ENCODE measurements at places on chromosomes 2 and 18.

DNA sequence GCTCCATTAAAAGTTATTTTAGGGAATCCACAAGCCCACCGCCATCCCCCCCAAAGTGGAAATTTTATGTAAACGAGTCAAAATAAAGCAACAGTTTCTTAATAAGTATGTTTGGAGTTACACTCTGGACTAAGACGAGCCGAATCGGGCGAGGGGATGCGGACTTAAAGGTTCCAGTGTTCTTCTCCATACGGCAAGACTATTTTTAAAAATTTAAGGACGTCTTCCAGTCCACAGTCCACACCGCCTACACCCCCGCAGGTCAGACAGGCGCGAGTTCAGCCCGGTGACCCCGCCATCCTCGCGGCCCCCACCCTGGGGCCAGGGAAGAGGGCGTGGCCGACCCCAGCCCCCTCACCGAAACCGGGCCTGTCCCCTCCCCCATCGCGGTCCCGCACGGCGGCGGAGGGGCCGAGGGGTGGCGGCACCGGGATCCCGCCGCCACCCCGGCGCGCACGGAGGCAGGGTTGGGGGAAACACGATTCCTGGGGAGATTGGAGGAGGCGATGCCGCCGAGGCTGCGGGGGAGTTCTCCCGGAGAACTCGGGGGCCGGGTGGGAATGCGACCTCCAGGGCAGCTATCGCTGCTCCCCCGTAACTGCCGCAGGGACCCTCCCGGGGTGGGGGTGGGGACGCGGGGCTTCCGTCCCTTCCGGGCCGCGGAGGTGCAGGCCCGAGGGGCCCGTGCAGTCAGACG is 24.5 kb upstream of the SMAD7 start:
- peak; percentile 24 for DNase-seq

DNA sequence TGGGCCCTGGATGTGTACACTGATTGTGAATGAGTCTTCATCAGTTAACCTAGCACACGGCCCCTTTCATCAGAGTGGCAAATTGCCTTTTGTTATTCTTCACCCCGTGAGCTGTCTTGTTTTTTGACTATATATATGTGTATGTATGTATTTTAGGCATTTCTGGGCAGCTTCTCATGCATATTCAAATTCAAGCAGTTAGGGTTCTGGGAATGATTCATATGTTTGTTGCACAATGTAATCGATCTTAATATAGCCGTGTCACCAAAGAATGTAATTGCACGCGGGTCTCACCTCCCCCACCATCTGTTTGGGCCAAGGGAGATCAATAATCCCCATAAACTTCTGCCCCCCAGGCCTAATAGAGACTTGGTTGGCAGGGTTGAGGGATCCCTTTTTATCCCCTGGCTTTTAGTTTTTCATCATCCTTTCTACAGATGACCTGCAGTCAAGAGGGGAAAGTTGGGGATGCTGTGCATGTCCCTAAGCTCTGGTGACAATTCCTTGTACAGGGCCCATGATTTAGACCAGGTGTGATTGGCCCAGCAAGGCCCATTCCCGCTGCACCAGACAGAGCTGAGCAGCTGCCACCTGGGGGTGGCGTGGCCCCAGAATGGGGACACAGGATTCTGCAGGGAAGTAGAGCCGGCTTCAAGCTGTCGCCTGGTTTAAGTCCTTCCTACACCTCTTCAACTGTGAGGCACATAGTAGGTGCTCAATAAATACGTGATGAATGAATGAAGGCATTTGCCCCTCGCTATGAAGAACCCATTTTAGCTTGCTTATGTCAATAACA is 19.2 kb downstream of the KCNF1 start:
- DNase-seq: peak; percentile 29

- DNase-seq: no peak
These were observed 281.1 kb upstream of the SLC14A2 start for GRCh38 chr18:45334191-45334590.

DNA sequence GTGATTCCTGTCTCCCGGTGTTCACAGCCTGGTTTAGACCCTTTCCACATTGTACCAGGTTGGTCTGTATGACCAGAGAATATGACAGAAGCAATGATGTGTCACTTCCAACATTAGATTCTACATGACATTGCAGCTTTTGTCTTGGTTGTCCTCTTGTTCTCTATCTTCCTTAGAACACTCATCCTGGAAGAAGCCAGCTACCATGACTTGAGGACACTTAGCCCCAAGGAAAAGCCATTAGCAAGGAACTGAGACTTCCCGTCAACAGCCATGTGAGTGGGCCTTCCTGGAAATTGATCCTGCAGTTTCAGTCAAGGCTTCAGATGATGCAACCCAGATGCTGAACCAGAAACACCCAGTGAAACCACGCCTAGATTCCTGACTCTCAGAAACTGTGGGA is 143.3 kb downstream of the MREG start:
- peak; percentile 67 for DNase-seq

- no peak for DNase-seq
These were observed 39.6 kb downstream of the PTPN2 start for GRCh38 chr18:12844391-12844790.

DNA sequence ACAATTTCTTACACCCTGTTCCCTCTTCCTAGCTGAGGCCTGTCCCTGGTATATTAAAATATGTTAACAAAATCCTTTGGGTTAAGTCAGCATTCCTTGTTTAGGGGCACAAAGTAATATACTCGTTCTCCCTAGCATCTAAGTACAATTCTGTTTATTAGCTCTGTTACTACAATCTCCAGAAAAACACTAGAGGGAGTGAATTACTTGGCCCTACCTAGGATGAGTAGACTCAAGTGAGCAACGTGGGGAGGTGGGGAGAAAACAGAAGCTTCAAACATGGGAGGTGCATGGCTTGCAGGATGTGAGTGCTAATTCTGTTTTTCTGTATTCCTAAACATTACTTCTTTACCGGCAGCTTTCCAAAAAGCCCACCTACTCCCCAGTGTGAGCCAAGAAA is 89.7 kb downstream of the FSIP2 start:
- no peak for DNase-seq

GRCh38 chr2:126467367-126468054 is 188.4 kb upstream of the GYPC start:
- DNase-seq: no peak

DNA sequence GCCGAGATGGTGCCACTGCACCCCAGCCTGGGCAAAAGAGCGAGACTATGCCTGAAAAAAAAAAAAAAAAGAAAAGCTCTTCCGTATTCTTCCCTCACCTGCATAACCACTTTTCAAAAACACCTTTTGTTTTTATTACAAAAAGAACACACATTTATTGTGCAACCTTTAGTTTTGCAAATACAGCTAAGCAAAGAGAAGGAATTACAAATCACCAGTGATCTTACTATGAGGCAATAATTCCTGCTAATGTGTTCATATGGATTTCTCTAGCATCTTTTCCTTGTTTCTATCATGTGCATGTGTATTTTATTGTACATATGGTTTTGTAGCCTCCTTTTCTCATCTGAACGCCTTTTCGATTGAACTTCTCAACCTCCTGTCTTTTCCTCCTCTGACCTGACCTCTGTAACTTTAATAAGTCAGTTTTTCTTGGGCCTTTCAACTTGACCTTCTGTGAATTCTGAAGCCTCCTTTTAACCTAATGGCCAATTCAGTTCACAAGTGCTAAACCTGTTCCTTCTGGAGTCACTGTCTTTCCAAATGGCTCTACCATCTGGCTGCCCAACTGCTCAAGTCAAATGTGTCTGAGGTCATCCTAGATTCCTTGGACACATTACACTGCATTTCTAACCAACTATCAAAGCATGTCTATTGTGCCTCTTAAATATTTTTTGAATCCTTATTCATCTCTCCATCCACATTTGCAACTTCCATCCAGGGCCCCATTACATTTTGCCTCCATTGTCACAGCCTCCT is 59.1 kb upstream of the DAPL1 start:
- DNase-seq: no peak

DNA sequence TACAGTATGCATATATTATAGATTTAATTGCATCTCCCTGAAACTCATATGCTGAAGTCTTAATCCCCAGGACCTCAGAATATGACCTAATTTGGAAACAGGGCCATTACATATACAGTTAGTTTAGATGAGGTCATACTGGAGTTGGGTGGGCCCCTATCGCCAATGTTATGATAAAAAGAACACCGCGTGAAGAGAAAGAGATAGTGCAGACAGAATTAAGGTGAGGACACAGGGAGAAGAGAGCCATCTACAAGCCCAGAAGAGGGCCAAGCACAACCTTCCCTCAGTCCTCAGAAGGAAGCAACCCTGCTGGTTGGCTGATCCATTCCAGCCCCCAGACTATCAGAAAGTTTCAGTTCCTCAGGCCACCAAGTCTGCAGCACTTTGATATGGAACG is 311.9 kb upstream of the RAB6C start:
- no peak for DNase-seq

DNA sequence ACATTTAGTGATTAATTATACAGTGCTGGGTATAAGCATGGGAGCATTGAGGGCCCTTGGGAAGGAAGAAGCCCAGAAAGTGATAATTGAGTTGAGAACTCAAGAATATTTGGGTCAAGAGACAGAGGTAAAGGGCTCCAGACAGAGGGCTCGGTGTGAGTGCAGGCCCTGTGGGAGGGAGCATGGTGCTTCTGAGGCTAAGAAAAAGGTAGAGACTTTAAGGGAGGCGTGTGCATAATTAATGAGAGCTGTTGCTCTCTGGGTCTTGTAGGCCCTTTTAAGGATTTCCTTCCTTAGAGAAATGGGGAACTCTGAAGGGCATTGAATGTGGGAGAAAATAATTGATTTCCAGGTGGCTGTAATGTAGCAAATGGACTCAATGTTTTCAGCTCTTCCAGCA is 735.0 kb upstream of the POU3F3 start:
- no peak for DNase-seq

- DNase-seq: no peak
These were observed 96.8 kb downstream of the DNAH6 start for GRCh38 chr2:84613082-84613481.

GRCh38 chr2:30756971-30757370 is 50.3 kb downstream of the CAPN13 start:
- no peak for DNase-seq

DNA sequence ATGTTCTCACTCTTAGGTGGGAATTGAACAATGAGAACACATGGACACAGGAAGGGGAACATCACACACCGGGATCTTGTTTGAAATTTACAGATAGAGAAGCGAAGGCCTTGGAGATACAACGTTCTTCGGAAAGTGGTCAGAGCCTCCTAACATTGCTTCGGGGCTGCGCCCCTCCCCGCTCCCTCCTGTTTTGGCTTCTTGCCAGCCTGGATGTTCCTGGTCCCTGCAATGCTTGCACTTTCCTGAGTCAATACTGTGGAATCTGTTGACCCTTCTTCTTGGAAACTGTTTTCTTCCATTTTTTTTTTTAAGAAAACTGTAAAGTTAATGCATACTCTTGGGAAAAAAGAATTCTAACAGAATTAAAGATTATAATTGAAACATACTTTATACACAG is 360.8 kb downstream of the SOCS6 start:
- no peak for DNase-seq
